ENCODE measurements at places on chromosomes 5 and 9.

- DNase-seq, result no peak
Observed at GRCh38 chr5:959581-960531, 48.7 kb upstream of the NKD2 start.

DNA sequence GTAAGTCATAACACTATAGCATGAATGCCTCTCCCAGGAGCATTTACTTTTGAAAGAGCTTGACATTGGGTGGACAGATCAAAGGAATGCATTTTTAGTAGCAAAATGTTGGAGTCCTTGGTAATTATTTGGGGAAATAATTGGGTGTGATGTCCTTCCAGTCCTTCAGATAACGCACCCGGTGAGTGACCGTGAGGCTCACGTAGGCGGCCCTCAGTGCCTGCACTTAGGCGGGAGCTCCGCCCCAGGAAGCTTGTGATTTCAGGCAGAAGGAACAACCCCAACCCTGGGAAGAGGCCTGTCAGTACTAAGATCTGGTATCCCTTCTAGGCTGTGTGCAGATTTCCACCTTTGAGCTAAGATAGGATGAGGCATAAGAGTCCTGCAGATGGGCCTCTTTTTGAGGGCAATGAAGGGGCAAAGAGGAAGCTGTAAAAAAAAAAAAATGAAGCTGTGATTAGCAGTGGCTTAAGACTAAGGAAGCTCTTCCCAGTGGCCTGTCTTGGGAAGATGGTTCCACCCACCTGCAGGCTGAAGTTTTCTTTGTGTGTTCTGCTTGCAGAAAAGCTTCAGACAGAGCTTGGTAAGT, 14.9 kb downstream of the BTNL9 start:
- no peak for DNase-seq

DNA sequence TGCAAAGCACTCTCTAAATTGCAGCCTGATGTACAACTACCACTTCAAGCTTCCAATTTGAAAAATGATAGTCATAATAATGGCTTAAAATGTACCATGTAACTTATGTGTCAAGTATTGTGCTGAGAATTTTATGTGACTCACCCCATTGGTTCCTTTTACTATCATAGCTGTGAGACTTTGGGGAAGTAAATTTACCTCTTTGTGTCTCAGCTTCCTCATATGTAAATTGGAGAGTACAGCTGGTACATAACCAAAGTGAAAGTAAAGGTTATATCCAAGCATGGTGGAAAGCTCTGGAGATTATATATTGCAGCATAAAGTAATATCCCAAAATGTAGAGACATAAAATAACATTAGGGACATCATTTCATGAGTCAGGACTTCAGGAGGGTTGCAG, 2200.4 kb upstream of the C9orf72 start:
- DNase-seq, result no peak

DNA sequence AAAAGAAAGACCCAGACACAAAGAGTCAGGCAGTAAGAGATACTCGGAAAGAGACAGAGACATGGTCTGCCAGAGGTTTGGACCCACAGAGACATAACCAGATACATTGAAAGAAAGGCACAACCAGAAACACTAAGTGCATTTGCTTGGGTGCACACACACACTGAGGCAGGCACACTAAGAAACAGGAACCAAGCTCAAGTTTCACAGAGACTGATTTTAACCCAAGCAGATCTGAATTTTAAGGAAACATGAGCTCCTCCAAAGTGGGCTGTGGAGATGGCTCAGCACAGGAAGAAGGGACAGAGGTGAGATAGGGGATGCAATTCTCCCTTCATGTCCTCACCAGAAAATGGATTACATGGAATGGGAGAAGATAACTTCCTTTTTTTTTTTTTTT, 9.5 kb downstream of the AQP3 start:
- no peak for DNase-seq

GRCh38 chr9:134351606-134352176, 25.4 kb downstream of the RXRA start:
- no peak for DNase-seq

DNA sequence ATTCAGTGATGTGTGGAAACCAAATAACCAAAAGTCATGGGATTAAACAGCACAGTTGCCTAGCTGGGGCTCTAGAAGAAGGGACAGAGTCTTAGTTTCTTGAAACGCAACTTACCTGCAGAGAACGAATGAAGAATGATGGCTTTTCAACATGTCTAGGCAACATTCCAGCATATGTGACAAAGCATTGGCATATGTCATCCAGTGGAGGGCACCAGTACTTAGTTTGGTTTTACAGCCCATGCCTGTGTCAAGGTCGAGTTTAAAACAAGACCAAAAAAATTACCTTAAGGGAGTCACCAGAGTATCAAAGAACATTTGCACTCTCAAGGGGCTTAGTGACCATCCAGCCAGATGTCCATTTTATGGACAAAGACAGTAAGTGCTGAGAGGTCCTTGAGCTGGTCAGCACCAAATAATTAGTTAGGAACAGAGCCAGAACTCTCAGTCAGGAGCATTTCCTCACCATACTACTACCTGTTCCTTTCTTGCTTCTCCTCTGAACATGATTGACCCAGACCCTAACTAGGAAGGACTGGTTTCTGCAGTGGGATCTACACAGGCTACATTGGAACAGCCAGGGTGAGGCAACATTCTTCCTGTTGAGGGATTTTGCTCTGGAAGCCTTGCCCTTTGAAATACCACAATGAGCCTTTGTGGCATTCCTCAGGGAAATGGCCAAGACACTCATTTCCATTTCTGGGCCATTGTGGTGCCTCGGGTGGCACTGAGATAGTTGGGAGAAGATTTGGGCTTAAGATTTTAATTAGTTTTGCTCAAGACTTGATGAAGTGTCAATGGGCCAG, 75.4 kb upstream of the ANKH start:
- DNase-seq, result peak; percentile 23

DNA sequence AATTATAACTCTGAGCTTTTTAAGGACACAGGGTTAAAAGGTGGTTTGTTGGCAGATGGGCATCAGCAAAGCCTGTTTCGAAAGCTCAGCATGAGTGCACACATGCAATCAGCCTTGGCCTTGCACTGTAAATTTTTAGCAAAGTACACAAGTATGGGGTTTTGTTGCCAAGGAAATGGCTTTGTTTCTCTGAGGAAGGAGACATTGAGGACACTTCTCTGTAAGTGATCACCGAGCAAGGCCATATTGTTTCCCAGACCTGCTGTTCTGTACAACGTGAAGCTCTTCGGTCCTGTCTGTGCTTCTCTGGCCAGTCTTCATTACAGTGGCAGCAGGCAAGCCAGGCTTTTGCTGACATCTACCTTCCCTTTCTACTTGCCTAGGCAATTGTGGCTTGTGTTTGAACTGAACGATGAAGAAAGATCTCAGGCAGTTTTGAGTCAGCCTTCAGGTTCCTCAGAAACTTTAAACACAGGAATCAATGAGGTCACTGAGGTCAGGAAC, 27.9 kb upstream of the GLRX start:
- DNase-seq, result no peak

DNA sequence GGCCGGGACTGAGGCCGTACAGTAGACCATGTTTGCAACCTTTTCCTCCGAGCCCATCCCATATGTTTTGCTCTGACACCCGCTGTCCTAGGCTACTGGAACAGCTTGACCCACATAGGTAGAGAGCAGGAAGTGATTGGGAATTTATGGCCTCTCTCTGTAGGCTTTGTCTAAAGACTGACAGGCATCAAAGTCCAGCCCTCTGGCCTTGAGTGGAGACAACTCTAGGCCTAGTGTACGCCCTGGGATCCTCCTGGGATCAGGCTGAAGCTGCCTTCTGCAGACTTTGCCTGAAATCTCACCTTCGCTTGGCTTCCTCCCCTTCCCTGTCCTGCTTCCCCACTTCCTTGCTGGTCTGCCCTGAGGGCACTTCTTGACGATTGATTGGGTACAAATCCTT, 13.6 kb upstream of the AKNA start:
- no peak for DNase-seq

All from COR-L47 (cell line).